CD8-positive, alpha-beta memory T cell (primary cell): ENCODE measurements at places on chromosomes 1 and 21. TPM values are rescaled to one million over a fixed set of nuclear protein-coding genes. Genes with fewer than 3 reads are reported as not detected.
A peak's percentile ranks its signal among the peaks of the same experiment; 100 is the strongest.

DNA sequence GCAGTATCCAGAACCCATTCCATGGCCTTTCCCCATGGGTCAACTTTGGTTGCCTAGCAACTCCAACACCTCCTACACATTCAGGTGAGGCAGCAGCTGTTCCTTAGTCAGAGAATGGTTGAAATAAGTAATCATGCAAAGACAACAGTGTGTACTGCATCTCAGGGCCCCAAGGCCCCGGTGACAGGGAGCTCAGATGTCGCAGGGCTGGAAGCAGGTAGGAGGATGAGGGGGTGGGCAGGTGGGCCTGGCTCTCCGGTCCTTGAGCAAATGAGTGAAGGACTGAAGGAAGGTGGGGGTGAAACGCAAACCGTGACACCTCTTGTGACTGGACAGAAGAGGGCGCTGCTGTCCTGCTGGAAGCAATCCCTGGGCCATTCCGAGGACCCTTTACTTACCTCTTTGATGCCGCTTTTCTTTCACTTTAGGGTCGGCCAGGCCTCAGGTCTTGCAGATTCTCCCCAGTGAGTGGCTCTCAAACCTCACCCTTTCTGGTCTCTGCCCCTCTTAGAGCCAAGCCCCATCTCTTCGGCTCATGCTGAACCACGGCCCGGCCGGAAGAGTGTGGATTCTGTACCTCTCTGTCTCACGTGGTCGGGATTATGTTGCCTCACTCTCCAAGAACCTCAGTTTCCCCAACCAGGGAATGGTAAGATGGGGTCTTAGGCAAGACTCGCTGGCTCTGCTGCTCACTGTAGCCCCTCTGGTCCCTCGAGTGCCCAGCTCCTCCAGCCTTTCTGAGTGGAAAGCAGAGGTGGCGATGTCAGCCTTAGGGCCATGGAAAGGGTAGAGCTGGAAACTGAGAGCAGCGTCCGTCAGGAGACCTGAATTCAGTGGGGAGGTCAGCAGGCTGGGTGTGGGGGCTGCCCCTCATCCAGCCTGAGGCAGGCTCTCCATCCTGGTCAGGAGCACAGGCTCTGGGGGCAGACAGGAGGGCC is 5.6 kb upstream of the KCNA10 start:
- DNase-seq: peak; percentile 32

GRCh38 chr21:15252431-15252830 is 187.6 kb upstream of the NRIP1 start:
- no peak for DNase-seq

DNA sequence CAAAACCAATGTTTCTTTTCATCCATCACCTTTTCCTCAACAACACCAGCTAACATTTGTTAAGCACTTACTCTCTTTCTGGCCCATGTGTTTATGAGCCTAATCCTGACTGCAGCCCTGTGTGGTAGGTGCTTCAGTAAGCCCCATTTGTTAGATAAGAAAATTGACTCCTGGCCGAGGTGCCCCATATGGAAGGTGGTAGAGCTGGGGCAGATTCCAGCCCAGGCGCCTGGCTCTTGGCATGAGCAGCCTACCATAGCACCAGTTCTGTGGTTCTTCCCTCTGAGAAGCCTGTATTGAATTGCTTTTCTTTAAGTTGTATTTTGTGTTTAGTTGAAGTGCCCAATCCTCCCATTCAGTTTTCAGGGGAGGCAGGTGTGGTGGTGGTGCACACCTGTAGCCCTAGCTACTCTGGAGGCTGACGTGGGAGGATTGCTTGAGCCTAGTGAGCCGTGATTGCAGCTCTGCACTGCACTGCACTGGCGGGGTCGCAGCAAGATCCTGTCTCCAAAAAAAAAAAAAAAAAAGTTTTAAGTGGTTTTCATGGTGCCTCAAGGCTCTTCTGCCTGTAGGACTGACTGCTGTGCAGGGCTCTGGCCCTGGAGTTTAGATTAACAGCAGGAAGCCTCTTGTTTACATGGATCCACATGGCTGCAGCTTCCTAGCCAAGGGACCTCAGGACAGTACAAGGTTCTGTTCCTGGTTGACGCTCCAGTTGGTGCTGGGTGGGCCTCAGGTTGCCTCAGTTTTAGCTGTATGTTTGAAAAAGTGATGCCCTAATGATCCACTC is 125.9 kb downstream of the MRPS6 start:
- DNase-seq: no peak

GRCh38 chr1:39522661-39523567 is 31.5 kb downstream of the BMP8A start:
- no peak for DNase-seq

DNA sequence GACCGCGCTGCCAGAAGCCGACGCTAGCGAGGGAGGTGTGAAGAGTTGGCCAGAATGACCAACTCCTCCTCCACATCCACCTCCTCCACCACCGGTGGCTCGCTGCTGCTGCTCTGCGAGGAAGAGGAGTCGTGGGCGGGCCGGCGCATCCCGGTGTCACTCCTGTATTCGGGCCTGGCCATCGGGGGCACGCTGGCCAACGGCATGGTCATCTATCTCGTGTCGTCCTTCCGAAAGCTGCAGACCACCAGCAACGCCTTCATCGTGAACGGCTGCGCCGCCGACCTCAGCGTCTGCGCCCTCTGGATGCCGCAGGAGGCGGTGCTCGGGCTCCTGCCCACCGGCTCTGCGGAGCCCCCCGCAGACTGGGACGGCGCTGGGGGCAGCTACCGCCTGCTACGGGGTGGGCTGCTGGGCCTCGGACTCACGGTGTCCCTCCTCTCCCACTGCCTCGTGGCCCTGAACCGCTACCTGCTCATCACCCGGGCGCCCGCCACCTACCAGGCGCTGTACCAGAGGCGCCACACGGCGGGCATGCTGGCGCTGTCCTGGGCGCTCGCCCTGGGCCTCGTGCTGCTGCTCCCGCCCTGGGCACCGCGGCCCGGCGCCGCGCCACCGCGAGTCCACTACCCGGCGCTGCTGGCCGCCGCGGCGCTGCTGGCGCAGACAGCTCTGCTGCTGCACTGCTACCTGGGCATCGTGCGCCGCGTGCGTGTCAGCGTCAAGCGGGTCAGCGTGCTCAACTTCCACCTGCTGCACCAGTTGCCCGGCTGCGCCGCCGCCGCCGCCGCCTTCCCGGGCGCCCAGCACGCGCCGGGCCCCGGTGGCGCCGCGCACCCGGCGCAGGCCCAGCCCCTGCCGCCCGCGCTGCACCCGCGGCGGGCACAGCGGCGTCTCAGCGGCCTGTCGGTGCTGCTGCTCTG is 1.2 kb downstream of the GPR88 start:
- DNase-seq: peak; percentile 46

GRCh38 chr1:79955966-79956365 is 949.4 kb upstream of the ADGRL4 start:
- no peak for DNase-seq

GRCh38 chr1:15031251-15031933 is 122.2 kb upstream of the TMEM51 start:
- DNase-seq: no peak

DNA sequence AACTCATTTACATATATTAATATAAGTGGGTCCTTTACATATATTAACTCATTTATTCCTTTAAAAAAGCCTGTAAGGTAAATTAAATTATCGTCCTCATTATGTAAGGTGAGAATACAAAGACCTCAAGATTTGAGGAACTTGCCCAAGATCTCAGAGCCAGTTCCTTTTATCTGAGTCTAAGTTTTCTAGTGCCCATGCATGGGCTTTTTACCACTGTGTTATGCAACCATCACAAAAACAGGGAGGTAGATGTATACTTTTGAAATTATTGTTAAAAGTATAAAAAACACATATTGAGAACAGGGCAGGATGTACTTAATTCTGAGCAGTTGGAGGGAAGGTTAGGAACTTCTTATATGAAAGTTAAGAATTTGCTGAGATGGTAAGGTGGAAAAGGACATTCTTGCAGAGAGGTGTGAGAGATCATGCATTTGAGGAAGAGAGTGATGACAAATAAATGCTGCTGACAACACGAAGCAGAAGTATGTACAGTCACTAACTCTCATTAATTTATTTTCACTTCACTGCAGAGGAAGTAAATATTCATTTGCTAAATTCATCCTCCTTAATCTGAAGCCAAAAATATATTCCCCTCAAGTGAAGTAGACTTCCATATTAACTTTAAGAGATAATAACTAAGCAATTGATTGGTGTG is 28.9 kb upstream of the LYPLAL1 start:
- no peak for DNase-seq

DNA sequence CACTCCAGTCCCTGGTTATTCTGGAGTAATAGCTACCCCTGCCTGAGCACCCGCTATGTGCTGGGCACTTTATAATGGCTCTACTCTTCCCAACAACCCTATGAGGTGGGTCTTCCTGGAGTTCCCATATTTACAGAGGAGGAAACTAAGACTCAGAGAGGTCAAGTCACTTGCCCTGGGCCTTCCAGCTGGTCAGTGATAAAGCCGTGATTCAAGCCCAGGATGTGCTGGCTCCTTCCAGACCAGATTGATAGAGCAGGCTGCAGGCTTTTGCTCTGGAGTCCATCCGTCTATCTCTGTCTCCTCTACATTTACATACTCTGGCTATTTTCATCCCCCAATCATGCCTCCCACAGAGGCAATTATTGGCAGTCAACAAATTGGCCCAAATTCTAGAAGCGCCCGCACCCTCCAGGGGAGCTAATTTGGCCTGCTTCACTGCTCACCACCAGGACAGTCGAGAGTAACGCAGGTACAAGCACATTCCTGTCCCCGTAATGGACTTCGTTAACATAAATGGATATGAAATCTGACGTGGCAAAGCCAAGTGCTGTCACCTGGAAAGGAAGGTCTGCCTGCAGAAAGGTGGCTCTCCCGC is 39.8 kb upstream of the SELENON start:
- DNase-seq: no peak

GRCh38 chr1:184747089-184747955 is 7.3 kb downstream of the EDEM3 start:
- DNase-seq: no peak

- no peak for DNase-seq
Observed at GRCh38 chr1:29782846-29783507, 546.7 kb downstream of the PTPRU start.

- DNase-seq: no peak
Observed at GRCh38 chr1:152047413-152047729, 10.6 kb upstream of the S100A11 start.

DNA sequence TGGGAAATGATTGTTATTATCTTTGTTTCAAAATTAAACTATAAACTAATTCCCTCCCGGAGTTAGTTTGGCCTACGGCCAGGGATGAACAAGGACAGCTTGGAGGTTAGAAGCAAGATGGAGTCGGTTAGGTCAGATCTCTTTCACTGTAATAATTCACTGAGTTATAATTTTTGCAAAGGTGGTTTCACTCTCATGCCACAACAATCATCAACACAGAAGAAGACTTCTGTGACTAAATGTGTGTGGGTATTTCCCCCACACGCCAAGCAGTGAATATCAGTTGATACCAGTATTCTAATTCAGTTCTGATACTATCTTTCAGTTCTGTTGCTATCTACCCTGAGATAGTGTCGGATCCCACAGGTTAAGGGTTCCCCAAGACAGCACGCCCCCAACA is 215.1 kb downstream of the S1PR1 start:
- DNase-seq: no peak

DNA sequence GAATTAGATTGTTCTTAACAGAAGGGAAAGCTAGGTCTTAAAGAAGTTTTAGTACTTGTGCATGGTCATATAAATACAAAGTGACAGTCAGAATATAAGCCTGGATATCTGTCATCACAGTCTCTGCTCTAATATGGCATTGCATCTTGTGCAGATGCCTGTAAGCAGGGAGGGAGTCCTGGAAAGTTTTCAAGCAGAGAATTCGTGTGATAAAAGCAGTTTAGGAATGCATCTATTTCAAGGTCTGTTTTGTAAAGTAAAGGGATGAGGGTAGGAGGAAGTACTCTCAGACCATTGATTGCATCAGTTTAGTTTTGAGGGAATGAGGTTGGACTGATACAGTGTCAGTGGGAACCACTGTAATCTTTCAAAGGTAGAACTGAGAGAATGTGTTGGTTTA is 30.6 kb downstream of the IARS2 start:
- DNase-seq: no peak

DNA sequence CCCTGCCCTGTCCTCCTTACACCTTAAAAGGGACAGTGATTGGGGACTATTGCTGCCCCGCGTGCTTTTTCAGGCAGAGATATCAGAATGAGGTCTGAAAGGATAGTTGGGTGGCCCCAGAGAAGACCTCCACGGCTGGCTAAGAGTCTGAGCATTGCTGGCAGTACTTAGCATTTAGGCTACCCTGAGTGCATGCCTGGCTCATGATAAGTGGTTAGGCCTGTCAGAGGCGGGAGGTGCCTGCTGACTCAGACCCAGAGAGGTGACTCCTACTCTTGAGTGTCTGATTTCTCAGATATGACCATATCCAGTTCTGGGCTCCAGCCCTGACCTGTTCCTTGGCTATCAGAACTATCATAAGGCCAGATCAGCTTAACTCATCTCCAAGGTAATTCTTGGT is 213.7 kb downstream of the PBX1 start:
- no peak for DNase-seq

DNA sequence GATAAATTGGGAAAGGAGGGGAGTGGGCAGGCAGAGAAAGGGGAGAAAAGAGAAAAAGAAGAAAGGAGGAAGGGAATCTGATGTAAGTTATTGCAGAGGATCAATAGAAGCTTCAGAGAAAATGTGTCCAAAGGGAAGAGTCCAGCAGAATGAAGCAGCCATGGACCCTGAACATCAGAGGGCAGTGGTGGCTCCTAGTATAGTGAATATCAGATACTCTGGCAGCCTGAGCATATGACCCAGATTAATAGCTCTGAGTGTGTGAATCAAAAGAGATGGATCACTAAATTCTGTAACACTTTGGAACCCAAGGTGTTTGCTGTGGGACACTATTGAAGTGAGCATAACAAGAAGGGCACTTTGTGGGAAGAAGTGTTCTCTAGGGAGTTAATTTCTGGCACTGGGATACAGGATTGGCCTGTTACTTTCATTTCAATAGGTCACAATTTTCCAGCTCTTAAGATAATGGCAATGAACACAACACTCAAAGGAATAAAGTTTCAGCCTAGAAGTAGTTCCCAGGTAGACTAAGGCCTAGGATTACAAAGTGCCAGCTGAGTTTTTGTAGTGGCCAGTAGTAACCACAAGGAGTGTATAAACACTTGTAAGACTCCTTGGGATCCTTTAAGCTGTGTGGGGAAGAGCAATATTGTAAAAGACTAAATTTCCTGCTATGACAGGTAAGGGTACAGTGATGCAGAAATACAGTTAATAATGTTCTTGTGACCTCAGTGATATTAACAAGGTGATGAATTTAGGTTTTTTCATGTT is 164.5 kb upstream of the BEND5 start:
- DNase-seq: no peak

COL8A2 gene
- 0.07 TPM for total RNA-seq

ZRANB2 gene
- 98.6 TPM for total RNA-seq

PKP1 gene
- total RNA-seq: not detected

OR14K1 gene
- total RNA-seq: not detected

KRTAP6-3 gene
- not detected for total RNA-seq

NFIA gene
- 6.1 TPM for total RNA-seq

LMX1A gene
- total RNA-seq: not detected

SPRR4 gene
- total RNA-seq: not detected

OTUD7B gene
- total RNA-seq: 41.0 TPM

BRDT gene
- total RNA-seq: not detected

CR1 gene
- total RNA-seq: 3.7 TPM

SYTL1 gene
- total RNA-seq: 21.9 TPM

KPRP gene
- total RNA-seq: not detected
